Fibroblast of lung (primary cell): ENCODE measurements at places on chromosomes 16 and 17. TPM values are rescaled to one million over a fixed set of nuclear protein-coding genes. Genes with fewer than 3 reads are reported as not detected.

CNTNAP1 gene
- 20.5 and 40.1 TPM in 2 replicates for total RNA-seq

SCPEP1 gene
- 93.0 and 101 TPM in 2 replicates for total RNA-seq

DNA sequence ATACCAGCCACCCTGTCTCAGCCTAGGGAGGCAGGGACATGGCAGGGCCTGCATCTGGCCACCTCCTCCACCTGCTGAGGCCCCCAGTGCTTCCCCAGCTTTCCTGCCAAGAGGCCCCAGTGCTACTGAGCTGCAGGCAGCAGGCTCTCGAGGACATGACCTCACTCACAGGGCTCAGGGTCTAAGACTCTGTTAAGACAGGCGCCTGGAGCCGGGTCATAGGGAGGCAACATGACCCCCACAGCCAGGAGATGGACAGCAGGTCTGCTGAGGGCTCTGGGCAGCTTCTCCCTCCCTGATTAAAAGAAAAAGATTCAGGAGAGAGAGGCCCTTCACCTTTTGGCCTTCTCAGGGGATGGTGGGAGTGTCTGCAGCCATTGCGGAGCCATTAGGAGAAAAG lies 23.2 kb upstream of the FASN start:
- DNase-seq = no peak

- no peak for DNase-seq
Measured at GRCh38 chr16:76749780-76750375, 441.1 kb upstream of the MON1B start.

GRCh38 chr17:37283414-37283961 lies 92.3 kb upstream of the C17orf78 start:
- DNase-seq = peak; percentile 60

- no peak for DNase-seq
Measured at GRCh38 chr17:41835800-41836549, at the start of gene NT5C3B. Gene NT5C3B, minus strand, starts transcription at chr17:41836232. Its CDS starts 39 bp downstream, at chr17:41836193.

DNA sequence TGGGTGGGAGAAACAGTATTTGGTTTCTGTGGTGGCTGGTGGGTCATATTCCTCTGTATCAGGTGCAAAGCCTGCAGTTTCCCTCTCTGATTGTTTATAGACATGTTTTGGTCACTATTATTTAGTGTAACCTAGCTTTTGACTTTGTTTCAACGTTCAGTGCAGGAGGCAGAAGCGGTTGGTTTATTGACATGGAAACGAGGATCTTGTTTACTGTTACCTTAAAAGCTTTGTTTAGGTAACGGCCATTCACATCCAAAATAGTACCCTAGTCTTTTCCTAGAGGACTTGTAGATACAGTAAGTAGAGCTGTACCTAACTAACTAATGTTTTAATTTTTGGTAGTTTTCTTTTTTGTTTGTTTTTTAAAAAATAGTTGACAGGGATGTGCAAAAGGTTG lies 3.5 kb downstream of the MSI2 start:
- no peak for DNase-seq

GRCh38 chr17:43014020-43014648 lies 7.5 kb downstream of the IFI35 start:
- no peak for DNase-seq

GRCh38 chr17:51261024-51261963 lies 948 bp downstream of the UTP18 start:
- no peak for DNase-seq
